ENCODE measurements at places on chromosomes 2 and 18. TPM values are rescaled to one million over a fixed set of nuclear protein-coding genes. Genes with fewer than 3 reads are reported as not detected.

Gene NTSR2
- total RNA-seq, result 0.25 TPM

Gene IL18RAP
- not detected for total RNA-seq

Gene TWIST2
- total RNA-seq, result 0.25 TPM

Gene DNMT3A
- total RNA-seq, result 39.8 TPM
